ENCODE measurements at places on chromosomes 4 and X. TPM values are rescaled to one million over a fixed set of nuclear protein-coding genes. Genes with fewer than 3 reads are reported as not detected.

DNA sequence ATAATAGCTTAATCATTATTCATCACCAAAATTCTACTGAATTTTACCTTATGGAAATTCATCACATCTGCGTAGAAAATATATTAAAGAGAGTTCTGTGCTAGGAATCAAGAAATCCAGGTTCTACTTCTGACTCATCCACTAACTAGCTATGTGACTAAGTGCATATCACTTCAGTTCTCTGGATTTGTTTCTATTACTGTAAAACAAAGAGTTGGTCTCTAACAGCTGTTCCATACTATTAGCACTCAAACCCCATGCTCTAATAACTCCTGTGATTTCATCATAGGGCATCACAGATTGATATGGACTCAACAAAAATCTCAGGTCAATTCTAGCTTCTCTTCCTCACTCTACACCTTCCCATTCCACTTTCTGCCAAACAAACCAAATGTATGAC, 572.0 kb downstream of the INPP4B start:
- H3K36me3 ChIP-seq = no peaks in the 10 kb centered on the region
- H3K27me3 ChIP-seq = no peaks in the 10 kb centered on the region
- DNase-seq = no peak
- H3K27ac ChIP-seq = no peak overlapping the region
- H3K4me3 ChIP-seq = no peak overlapping the region

- no peak for DNase-seq
- no peaks in the 10 kb centered on the region for H3K36me3 ChIP-seq
- no peaks in the 10 kb centered on the region for H3K27me3 ChIP-seq
- H3K4me1 ChIP-seq = no peaks in the 10 kb centered on the region
- H3K4me3 ChIP-seq = no peak overlapping the region
Observed at GRCh38 chr4:40811956-40812355, 62.2 kb downstream of the NSUN7 start.

AREG gene
- 6.3 TPM for total RNA-seq

DNA sequence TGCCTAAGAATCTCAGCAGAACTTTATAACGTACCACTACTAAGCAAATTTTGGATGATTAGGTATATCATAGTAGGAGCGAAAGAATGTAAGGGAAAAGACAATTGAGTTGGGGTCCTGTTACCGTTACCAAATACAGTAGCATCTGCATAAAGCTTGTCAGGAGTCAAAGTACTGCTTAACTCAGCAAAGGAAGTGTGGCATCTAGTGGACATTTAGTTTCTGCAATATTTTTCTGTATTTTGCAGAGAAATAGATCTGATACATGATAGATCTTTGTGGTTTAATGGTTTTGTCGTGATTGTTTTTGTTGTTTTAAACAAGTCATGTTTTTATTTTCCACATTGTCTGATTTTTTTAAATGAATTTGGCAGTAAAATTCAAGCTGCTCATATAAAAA, 81.0 kb upstream of the SMARCAD1 start:
- DNase-seq = no peak
- H3K27me3 ChIP-seq = no peaks in the 10 kb centered on the region
- H3K27ac ChIP-seq = no peak overlapping the region
- no peaks in the 10 kb centered on the region for H3K4me1 ChIP-seq

- H3K27me3 ChIP-seq = no peaks in the 10 kb centered on the region
- H3K4me3 ChIP-seq = no peak overlapping the region
- H3K36me3 ChIP-seq = no peaks in the 10 kb centered on the region
- no peak for DNase-seq
Observed at GRCh38 chrX:69374569-69374968, 129.6 kb upstream of the NALF2 start.
